ENCODE measurements at places on chromosomes 7 and 10.
A peak's percentile ranks its signal among the peaks of the same experiment; 100 is the strongest.

- no peak for DNase-seq
Observed at GRCh38 chr7:82019551-82020475, 250.0 kb upstream of the HGF start.

- DNase-seq = no peak
Observed at GRCh38 chr10:665579-666091, 23.8 kb downstream of the DIP2C start.

DNA sequence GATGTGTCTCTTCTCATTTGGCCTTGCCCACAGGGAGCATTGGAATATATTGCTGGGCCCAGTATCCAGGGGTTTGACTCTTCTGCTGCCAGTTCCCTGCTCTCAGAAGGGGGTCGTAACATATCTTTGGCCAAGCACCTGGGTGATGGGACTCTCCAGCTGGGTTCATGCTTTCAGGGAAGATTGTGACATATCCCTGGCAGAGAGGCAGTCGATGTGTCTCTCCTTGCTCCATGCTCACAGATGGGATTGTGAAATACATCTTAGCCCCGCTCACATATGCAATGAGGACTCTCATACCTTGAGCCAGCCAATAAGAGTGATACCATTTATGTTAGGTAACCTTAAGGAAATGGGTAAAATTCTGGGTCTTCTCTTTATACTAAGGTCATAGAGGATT lies 39.2 kb upstream of the ZNF680 start:
- DNase-seq = no peak

- peak; percentile 52 for DNase-seq
Observed at GRCh38 chr10:70480239-70480861, 1.8 kb downstream of the PALD1 start.

DNA sequence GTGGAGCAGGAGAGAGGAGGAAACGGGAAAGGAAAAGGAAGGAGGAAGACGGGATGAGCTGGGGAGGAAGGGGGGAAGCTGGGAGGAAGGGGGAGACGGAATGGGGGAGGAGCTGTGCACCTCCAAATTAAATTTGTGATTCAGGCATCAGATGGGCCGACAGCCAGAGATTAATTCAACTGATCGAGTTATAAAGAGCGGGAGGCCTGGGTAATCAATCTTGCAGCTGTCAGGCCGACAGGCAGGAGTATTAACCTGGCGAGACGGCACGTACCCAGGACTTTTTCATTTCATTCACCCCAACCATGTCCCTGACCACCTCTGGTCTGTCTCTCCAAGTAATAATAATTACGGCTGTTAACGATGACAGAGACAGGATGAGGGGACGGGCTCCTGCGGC lies 26.2 kb downstream of the KAZALD1 start:
- DNase-seq = no peak

GRCh38 chr10:100784126-100784525 lies 38.7 kb downstream of the PAX2 start:
- no peak for DNase-seq

- DNase-seq = no peak
Observed at GRCh38 chr10:130335336-130335735, 199.1 kb downstream of the GLRX3 start.
